Cardiac septum (tissue), 1 donor: ENCODE measurements at places on chromosomes 3 and 15. TPM values are rescaled to one million over a fixed set of nuclear protein-coding genes. Genes with fewer than 3 reads are reported as not detected.

DNA sequence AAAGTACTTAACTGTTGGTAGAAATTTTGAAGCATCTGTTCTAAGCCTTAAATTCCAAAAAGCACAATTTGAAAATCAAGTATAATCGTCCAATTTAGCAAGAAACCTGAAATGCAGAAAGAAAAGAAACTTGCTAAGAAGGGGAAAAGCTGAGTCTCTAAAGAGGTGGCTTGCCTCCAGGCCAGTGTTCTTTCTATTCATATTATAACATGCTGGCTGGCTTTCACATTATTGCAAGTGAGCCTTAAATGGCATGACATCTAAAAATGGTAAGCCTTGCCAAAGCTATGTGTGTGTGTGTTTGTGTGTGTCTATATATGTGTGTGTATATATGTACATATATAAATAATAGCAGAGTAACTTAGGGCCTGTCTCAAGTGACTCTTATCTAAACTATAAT, 89.5 kb downstream of the FGF12 start:
- no peak for DNase-seq

GRCh38 chr15:70414626-70415025, 316.9 kb upstream of the TLE3 start:
- no peak for DNase-seq

Gene ANXA2
- total RNA-seq: 177 TPM

Gene SLC9C1
- 3.9 TPM for total RNA-seq

DNA sequence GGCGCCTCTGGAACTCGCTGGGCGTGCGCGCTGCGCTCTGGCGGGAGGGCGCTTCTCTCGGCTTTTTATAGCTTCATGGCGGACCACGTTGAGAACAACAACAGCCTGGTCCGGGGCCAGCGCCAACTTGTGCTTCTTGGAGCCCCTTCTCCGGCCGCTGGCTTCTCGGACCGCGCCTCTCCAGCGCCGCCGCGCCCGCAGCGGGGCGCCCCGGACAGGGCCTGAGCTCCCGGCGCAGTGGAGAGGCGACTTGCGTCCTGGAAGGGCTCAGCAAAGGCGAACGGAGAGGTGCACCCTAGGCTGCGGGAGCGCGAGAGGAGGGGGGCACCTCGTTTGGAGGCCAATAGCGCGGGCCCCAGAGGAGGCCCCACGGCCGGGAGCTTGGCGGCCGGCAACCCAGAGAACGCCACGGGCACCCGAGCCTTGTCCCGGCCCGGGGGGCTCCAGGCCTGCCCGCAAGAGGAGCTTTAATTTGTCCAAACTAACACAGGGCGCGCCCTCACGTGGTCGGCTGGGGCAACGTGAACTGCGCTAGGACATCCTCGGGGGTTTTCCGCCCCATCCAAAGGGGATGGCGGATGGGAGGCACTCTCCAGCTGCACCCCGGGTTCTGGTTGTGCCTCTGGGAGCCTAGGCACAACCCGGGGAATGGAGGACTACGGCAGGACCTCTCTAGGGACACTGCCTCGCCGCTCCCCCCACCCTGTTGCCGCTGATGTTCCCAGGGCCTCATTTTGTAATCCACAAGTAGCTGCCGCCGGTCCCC, 37.8 kb downstream of the HMCES start:
- DNase-seq: peak; percentile 92

Gene DUOX1
- total RNA-seq: 0.59 TPM

Gene TNNC1
- total RNA-seq: 8,054 TPM

Gene GOLGA8T
- 1.6 TPM for total RNA-seq

- DNase-seq: no peak
Measured at GRCh38 chr15:100373120-100373896, 31.5 kb upstream of the ADAMTS17 start.

DNA sequence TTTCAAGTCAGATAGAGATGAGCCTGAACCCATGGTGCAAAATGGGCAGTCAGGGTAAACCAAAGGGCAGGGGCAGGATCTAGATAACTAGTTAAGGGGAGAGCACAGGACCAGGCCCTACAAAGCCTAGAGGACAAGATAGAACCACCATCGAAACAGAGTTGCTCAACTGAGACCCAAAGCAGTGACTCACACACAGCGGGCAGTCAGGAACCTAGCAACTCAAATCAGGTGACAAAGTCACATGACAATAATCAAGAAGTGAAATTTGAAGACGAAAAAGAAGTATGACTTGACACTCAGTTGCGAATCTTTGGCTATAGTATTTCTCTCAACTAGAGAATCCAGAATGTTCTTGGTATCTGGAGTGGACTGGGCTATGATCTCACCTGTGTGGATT, 136.0 kb upstream of the PTPRG start:
- no peak for DNase-seq

Gene CMTM7
- total RNA-seq: 4.0 TPM

DNA sequence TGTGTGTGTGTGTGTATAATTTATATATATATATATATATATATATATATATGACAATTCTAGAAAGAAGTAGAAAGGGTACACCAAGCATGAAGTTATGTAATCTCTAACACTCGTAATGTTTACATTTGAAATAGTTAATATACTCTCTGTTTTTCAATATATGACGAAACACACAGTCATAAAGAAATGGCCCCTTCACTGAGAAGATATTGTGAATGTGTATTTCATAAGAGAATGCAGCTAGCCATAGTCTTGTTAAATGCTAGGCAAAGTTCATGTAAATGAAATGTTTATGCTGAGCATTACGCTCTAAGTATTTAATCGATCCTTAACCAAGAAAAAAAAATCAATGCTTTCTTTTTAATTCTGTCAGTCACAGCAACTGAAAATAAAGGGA, 154.7 kb upstream of the TSPAN3 start:
- no peak for DNase-seq

DNA sequence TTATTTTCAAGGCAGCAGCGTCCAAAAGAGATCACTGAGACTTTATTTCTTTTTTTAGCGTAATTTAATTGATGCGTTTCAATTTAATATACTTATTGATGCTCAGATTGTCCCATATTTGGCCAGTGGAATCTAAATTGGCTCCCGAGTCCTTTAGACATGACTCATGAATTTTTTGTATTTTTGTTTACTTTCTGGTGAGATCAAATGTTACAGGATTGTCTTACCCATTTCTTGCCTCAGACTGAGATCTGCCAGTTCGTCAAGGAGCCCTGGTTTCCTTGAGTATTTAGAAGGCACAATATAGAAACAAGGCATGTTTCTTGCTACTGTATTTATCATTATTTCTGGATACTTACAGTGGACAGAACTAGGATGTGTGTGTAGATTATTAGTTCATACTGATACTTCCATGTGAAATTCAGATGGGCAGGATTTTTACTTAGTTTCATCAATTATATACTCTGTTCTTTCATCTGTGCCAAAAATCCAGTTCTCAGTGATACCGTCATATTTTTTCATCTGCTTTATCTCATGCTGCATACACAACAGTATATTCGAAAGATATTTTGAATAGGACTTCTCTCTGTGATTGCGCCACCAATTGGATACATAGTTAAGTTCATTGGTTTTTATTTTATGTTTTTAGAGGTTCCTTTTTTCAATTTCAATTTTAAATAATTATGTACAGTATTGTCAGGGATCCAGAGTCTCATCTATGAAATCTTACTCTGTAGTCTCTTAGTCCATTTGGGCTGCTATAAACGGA, 436.9 kb upstream of the C2CD4B start:
- no peak for DNase-seq

DNA sequence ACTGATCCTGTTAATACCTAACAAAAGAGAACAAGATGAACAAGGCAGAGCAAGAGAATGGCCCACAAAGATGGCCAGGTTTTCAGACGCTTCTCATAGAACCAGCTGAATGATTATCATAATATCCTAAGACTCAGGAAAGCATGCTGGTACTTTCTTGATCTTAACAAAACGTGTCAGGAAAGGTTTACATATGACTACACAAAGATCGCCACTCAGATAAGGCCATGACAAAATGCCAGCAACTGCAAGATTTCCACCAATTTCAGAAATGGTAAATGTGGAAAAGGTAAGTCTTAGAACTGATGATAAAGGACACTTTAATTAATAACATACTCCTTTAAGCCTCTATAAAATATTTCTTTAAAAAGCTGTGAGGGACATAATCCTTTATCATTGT, 108.8 kb downstream of the DLG1 start:
- DNase-seq: no peak

Gene KBTBD8
- 2.9 TPM for total RNA-seq

Gene PPP1R14D
- not detected for total RNA-seq

DNA sequence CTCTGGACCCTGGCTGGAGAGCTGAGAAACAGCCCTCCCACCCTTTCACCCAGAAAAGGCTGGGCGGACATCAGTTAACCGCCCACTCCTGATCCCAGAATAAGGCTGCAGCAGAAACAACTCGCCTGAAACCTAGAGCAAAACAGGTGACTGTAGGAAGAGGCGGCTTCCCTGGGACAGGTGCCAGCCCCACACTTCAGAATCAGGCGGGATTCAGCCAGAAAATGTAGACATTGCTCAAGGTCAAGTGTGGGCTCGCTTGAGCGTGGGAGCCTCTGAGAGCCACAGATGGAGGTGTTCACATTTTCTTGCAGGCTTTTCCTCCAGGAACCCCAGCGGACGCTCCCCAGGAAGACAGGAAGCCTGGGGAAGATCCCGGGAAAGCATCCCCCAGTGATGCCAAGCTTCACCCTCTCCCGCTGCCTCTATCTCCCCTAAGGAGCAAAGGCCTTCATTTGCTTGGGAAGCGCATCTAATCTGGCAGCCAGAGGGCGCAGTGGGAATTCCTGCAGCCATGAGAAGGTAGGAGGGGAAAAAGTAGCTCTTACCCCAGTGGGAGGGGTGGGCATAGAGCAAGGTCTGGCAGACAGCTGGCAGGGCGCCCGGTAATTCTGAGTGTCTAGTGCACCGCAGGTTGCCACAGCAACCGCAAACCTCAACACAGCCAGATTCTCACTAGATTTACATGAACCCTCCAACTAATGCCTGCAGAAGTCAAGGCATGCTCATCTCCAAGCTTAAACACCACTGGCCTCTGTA, 77.7 kb downstream of the OCA2 start:
- no peak for DNase-seq

Gene P2RY13
- total RNA-seq: 0.46 TPM

GRCh38 chr3:12182687-12183441, 24.2 kb upstream of the TIMP4 start:
- DNase-seq: no peak

Gene NUP210
- 2.6 TPM for total RNA-seq

DNA sequence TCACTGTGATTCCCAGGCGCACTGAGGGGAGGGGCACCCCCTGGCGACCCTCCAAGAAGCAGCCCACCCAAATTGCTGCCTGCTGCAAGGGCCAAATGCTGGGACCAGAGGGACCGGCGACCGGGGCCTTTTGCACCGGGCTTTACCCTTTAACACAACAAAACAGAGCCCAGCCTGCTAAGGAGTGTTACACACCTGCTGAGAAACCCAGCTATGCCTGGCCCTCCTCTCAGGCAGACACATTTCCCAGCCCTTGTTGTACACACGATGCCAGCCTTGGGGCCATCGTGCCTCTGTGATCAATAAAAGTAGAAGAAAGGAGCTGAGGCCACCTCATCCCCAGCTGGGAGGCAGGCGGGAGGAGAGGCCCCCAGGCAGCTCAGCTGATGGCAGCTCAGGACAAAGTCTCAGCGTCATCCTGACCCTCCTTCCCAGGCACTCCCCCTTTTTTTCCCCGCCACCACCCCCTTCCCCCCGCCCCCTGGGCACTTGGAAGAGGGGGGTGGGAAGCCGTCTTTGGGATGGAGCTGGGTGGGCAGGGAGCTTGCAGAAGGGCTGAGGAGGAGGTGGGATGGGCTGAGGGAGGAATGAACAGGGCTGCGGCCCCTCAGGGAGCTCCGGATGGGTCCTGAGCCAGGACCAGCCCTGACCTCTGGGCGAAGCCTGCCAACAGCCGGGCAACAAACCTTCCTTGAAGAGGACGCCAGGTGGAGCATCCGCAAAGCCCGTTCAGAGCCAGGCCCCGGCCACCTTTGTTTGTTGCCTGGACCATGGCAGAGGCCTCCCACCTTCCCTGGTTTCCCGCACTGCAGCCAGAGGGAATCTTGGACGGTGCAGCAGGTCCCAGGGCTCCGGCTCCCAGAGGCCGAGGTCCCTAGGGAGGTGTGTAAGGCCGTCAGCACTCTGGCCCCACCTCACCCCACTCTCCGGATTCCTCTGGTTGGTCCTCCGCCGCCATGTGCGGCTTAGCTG, 45.9 kb upstream of the SEC61A1 start:
- DNase-seq: no peak

- DNase-seq: no peak
Measured at GRCh38 chr3:46293035-46293724, 50.9 kb downstream of the CCR3 start.

DNA sequence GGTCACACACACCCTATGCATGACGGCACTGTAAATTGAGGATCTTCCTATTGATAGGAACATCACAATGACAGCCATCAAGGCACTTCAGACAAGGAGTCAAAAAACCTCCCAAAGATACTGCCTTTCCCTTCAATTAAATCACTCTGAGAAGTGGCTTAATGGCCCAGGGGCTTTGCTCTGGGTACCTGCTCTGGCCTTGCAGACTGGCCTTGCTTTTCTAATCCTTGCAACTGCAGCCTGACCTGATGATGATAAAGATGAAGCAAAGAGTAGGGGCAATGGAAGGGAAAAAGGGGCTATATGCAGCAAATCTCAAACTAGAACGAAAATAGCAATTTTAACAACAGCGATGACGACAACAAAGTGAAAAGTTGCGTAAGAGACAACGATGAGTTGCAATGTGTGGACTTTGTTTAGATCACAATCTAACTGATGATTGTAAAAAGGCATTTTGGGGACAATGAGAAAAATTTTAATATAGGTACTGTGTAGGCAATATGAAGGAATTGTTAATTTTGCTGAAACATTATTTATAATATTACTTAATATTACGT, 14.6 kb downstream of the ADAMTS9 start:
- no peak for DNase-seq

Gene GP9
- 0.27 TPM for total RNA-seq
